ENCODE measurements at places on chromosomes 5 and 9.

DNA sequence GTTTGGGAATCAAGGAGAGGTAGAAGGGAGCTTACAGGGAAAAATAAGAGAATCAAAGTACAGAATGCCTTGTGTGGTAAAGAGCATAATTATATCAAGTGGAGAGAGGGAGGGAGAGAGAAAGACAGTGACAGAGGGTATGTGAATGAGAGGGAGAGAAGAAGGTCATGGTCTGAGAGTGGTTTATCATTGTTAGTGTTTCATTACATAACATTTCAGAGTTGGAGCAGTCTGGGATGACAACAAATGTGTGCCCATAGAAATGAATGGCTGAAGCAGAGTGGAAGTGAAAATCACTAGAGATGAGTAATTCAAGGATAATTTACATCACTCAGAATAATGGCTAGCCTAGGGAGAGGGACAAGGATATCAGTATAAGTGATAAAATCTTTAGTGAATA is 799.2 kb downstream of the TLE1 start:
- no peak for DNase-seq

- DNase-seq = peak; percentile 85
Observed at GRCh38 chr9:95316794-95317118, 753 bp downstream of the FANCC start.

DNA sequence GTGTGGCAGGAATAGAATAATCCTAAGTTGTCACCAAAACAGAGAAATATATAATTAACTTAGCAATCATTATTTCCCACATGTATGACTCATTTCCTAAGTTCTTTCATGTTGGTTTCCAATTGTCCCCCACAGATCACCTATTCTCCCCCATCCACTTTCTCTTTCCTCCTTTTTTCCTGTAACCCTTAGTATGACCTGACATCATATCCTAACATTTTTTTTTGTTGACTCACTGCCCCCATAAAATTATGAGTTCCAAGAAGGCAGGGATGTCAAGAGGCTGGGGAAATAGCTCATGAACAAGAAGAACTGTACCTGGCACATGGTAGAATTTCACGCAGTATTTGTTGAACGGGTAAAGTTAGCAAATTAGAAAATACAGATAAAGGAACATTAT is 186.7 kb downstream of the DCP2 start:
- no peak for DNase-seq

DNA sequence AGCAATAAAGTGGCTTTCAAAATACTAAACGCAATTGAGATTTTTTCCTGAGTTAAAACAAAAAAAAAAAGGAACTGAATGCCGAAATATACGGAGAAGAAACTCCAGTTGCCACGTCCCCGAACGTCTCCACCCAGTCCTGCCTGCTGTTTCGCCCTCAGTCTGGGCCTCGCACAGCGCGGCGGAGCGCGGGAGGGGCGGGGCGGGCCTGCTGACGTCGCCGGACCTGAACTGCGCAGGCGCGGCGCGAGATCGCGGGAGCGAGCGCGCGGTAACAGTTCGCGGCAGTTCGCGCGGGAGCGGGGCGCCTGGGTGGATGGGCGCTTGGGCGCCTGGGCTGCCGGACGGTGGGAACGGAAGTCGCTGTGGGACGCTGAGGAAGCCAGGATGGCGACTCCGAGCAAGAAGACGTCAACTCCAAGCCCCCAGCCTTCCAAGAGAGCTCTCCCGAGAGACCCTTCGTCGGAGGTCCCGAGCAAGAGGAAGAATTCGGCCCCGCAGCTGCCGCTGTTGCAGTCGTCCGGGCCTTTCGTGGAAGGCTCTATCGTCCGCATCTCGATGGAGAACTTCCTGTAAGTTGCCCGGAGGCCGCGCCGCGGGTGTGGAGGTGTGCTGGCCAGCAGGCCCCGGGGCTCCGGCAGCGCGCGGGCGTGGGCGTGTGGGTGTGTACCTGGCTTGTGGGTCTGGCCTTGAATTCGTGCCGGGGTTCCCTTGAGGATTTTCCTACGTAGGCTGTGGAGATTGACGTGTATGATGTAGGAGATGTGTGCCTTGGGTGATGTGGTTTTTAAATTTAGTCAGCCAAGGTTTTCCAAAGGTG is at the start of gene SMC5:
Gene SMC5 (plus strand): TSS at position 287 of the 820 bp plus-strand sequence. CDS start 101 bp downstream, at position 388.
- peak; percentile 88 for DNase-seq

DNA sequence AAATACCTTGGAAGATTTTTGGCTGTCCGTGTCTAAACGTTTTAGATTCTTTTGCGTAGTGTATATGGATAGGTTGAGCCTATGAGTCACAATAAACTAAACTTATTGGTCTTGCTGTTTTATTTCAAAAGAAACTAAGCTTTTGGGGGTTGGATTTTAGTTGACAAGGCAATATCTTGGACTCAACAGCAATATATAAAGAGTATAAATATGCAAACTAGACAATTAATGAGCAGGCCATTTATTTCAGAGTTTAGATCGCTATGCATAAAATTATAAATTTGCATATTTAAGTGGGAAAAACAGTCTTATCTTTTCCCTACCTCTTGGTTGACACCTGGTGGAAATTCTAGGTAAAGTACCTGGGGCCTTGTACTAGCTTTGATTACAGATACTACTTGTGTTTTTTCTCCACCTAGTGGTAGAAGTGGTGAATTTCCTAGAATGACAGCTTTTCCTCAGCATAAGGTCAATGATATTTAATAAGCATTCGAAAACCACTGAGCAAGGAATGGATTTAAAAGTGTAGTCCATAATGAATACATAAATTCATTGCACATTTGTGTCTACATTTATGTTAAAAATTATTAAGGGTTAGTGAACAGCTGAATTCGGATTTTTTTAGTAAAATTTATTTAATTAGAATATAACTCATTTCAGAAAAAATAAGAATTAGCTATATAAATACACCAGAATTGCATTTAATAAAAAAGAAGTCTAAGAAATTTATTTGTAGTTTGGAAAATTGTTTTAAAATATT is 1.7 kb upstream of the ARRDC3 start:
- DNase-seq = peak; percentile 90

DNA sequence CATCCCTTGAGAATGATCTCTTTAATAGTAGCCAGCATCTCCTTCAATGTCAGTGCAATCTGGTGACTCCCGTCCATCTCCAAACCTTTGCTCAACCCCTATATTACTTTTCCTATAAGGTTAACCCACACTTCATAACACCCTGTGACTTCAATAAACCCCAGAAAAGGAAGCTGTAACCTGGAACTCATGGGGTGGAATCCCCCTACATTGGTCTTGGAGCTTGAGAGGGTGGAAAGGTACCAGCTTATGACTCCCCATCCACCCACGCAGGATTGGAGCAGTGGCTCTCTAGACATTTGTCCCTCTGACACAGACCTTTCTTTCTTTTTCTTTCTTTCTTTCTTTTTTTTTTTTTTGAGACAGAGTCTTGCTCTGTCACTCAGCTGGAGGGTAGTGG is 54.7 kb upstream of the ZFR start:
- no peak for DNase-seq

DNA sequence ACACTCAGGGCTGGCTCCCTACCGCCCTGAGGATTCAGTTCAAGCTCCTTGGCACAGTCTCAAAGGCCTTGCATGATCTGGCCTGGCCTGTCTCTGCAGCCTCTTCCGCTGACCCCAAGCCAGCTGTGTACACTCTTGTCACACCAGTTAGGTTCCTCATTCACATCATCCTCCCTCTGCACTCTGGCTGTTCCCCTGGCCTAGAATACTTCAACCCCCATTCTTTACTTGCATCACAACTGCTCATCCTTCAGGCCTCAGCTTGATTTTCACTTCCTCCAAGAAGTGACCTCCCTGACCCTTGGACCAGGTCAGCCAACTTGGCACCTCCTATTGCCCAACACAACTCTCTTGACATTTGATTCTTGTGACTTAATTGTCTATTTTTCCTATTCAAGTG is 18.9 kb upstream of the PFDN1 start:
- DNase-seq = peak; percentile 85

DNA sequence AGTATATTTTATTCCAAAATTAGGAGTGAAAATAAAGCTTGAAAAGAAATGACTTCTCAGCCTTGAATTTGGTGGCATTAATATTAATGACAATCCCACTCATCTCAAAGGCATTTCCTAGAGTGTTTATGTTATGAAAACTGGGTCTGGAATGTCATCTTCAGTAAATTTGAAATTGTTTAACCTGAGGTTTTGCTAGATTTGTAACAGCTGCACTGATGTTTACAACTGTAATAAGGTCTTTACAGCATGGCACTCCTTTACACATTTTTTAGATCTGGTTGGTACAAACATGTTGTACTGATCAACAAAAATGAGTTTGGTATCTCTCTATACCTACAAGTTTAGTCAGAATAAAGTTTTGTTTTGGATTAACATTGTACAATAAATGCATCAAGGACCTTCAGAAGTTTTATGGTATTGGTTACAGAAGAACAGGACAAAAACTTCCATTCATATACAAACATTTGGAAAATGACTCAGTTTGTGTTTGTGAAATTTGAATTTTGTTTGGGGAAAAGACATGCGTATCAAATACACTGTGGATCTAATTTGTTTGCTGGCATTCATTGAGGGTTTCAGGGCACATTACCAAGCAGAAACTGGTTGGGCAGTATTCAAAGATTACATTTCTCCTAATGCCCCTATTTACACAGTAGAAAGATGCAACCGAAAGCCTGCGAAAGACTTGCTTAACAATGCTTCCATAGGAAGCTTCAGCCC is 11.6 kb downstream of the FANCC start:
- DNase-seq = no peak

DNA sequence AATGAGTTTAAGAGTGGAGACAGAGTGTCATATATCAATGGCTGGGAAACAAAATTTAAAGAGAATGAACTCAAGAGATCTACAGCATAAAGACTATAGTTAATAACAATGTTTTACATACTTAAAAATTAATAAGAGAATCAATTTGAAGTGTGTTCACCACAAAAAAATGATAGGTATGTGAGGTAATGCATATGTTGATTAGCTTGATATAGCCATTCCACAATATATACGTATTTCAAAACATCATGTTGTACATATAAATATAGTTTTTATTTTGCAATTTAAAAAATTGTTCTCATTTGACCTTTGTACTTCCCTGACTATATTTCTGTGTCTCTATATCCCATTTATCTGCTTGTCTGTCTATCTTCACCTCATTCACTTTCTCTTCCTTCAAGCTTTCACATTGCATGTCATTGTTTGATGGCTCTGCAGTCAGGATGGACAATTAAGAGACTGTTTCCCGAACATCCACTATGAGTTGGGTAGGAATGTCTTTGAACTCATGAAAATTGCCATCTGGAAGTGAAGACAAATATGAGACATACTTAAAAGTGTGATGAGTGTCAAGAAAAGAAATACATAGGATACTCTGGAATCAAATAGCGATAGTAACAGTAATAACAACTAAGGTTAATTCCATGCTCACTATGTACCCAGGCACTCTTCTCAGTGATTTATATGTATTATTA is 359.9 kb upstream of the ACTBL2 start:
- no peak for DNase-seq

DNA sequence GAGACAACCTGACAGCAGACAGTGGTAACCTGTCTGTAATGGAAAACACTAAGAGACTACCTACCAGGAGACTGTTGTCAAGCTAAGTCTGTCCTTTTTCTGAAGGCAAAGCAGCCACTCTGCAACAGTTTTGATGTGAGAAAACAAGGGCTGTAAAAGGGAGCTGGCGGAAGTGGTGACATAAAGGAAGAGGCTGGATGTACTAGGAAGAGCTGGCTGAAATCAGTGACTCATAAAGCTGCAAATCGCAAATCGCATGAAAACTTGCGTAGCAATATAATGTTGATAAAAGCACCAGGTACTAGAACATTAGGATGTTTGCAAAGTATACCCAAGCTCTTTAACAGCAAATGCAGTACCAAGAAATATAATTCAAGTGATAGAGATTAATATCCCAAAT is 1.4 kb downstream of the NSUN2 start:
- peak; percentile 42 for DNase-seq

GRCh38 chr9:96480736-96481135 is 30.8 kb downstream of the HABP4 start:
- no peak for DNase-seq

DNA sequence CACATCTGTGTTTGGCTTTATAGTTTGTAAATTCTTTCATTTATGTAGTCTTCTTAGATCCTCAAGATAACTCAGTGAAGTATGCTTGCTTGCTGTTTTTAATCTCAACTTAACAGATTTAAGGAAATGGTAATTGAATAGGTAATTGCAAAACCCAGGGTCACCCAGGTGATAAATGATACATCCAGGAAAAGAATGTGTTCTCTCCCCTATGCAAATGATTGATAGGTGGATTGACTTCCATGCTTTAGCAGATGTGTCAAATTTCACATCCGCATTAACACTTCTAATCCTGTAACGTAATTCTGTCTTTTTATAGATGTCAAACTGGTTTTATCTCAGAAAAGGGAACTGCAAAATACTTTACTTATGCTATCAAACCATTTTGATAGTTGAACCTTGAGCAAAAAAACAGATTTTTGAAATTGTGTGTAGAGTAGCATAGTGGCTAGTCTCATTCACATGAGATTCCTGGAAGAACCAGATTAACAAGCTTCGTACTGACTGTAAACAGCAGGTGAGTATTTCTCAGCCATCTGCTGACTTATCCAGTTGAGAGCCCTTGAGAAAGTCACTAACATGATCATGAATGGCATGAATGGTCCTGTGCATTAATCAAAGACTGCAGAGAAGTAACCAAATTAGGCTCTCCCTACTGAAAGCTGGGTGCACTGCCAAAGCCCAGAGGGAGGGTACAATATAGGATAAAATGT is 86.7 kb upstream of the PAM start:
- DNase-seq = no peak

- DNase-seq = no peak
Observed at GRCh38 chr5:108623826-108624225, 123.9 kb upstream of the FER start.

DNA sequence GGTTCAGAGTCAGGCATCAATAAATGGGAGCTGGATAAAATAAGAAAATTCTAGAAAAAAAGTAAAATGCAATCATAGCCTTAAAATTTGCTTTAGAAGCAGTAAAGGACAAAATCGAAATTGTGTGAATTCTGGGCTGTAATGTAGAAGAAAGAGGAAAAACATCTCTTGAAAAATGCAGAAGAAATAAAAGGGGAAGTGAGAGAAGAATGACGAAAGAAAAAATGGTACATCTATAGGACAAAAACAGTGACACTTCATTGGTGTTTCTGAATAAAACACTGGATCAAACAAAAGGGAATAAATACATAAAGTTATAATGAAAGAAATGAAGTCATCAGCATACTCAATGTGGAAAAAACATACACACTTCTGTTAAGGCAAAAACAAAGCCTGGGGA is 642.3 kb downstream of the ACTL7B start:
- peak; percentile 10 for DNase-seq
